Pancreas (tissue), 10 donors: ENCODE measurements at places on chromosomes 11 and 22. TPM values are rescaled to one million over a fixed set of nuclear protein-coding genes. Genes with fewer than 3 reads are reported as not detected.

Gene GP1BB
- not detected for total RNA-seq

GRCh38 chr22:39300186-39300830 is 19.1 kb downstream of the RPL3 start:
- no peaks in the 10 kb centered on the region for H3K27me3 ChIP-seq
- DNase-seq = no peak
- no peaks in the 10 kb centered on the region for H3K36me3 ChIP-seq
- H3K4me3 ChIP-seq = no peak overlapping the region
- H3K27ac ChIP-seq = no peak overlapping the region
- peaks cover 4% of the 10 kb centered on the region for H3K4me1 ChIP-seq

- no peaks in the 10 kb centered on the region for H3K27me3 ChIP-seq
- no peaks in the 10 kb centered on the region for H3K4me1 ChIP-seq
- H3K4me3 ChIP-seq = no peak overlapping the region
- no peak for DNase-seq
- H3K36me3 ChIP-seq = no peaks in the 10 kb centered on the region
Observed at GRCh38 chr11:103587901-103588788, 448.3 kb upstream of the DDI1 start.

- H3K27me3 ChIP-seq = no peaks in the 10 kb centered on the region
- H3K4me3 ChIP-seq = no peak overlapping the region
- H3K4me1 ChIP-seq = peaks cover 48% of the 10 kb centered on the region
- H3K27ac ChIP-seq = peak overlapping the region; percentile 95
- no peaks in the 10 kb centered on the region for H3K36me3 ChIP-seq
Observed at GRCh38 chr11:27462543-27462942, 10.0 kb downstream of the LGR4 start.

GRCh38 chr22:39123751-39124581 is 26.9 kb downstream of the APOBEC3H start:
- H3K27me3 ChIP-seq = no peaks in the 10 kb centered on the region
- H3K27ac ChIP-seq = no peak overlapping the region
- no peak for DNase-seq
- H3K36me3 ChIP-seq = no peaks in the 10 kb centered on the region
- no peak overlapping the region for H3K4me3 ChIP-seq
- no peaks in the 10 kb centered on the region for H3K4me1 ChIP-seq

Gene CD3D
- total RNA-seq = 2.4 TPM

- no peak overlapping the region for H3K27ac ChIP-seq
- no peak for DNase-seq
- H3K27me3 ChIP-seq = no peaks in the 10 kb centered on the region
- no peaks in the 10 kb centered on the region for H3K36me3 ChIP-seq
- H3K4me3 ChIP-seq = no peak overlapping the region
Observed at GRCh38 chr11:8247312-8247711, 16.4 kb downstream of the LMO1 start.

DNA sequence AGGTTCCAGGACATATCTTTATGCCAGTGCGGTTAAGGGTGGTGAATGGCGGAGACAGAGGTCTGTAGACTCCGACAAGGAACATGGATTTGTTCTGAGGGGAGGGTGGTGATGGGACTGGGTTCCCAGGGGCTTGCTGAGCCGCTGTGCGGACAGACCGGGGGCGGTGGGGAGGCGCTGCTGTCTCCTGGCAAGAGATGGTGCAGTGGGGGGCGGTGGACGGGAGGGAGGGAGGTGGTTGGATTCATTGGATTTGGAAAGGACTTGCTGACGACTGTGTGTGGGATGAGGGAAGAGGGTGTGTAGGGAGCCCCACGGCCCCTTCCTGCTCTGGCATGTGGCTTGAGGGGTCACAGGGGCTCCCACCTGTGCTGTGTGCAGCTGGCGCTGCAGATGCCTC is 43.2 kb downstream of the FLRT1 start:
- no peaks in the 10 kb centered on the region for H3K4me1 ChIP-seq
- no peak overlapping the region for H3K4me3 ChIP-seq
- no peak for DNase-seq
- no peak overlapping the region for H3K27ac ChIP-seq
- H3K27me3 ChIP-seq = no peaks in the 10 kb centered on the region

DNA sequence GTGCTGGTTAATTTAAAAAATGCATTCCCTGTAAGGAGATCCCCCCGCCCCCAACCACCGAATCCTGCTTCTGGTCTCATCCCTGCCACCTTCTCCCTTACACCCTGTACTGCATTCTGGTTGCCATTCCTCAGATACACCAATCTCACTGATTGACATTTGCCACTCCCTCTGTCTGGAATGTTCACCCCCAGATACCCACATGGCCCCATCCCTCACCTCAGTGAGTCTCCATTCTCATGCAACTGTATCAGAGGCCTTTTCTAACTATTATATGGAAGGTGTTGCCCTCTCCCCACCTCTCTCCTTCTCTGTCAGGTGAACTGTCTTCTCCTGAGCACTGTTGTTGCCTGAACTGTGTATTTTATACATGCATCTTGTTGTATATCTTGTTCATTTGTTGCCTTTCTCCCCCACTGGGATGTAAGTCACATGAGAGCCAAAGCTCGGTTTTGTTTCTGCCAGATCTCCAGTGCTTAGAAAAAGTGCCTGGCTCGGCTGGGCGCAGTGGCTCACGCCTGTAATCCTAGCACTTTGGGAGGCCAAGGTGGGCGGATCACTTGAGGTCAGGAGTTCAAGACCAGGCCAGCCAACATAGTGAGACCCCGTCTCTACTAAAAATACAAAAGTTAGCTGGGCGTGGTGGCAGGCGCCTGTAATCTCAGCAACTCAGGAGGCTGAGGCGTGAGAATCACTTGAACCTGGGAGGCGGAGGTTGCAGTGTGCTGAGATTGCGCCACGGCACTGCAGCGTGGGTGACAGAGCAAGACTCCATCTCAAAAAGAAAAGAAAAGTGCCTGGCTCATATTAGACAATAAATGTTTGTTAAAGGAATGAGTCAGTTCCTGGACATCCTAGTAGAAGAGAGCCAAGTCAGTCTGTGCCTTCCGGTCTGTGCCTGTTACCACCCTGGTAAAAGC is 61.0 kb downstream of the TNRC6B start:
- H3K27ac ChIP-seq = no peak overlapping the region
- no peaks in the 10 kb centered on the region for H3K27me3 ChIP-seq
- H3K36me3 ChIP-seq = no peaks in the 10 kb centered on the region
- no peak overlapping the region for H3K4me3 ChIP-seq

Gene APOL1
- total RNA-seq = 25.5 TPM

DNA sequence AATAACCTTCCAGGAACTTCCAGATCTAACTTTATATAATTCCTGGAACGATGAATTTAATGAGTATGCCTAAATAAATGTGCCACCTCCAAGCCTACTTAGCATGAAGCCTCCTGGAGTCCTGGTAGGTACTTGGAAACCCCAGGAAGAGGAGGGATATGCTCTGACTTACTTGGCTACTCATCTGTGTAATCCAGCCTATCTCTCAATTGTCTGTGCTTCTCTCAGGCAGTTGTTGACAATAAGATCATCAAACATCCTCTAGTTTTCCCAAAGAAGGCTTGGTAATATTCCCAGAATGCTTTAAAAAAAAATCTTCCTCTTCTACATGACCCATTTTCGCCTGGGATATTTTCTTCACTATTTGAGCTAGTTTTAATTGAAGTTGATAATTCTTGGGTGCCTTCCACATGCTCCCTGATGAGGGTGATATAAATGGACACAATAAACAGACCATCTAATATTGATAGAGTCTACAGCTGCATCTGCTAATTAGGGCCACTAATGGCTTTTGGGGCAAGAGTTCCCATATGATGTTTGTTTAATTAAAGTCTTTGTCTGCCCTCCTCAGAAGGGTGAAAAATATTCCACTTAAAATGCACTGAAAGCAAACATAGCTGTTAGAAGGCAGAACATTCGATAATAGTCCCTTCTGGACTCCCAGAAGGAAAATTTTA is 75.5 kb upstream of the RAB38 start:
- H3K27me3 ChIP-seq = no peaks in the 10 kb centered on the region
- no peaks in the 10 kb centered on the region for H3K4me1 ChIP-seq
- no peak overlapping the region for H3K4me3 ChIP-seq
- H3K27ac ChIP-seq = no peak overlapping the region
- DNase-seq = no peak

GRCh38 chr11:8732748-8733241 is 50.2 kb downstream of the RPL27A start:
- no peaks in the 10 kb centered on the region for H3K27me3 ChIP-seq
- H3K27ac ChIP-seq = peak overlapping the region; percentile 3
- H3K4me3 ChIP-seq = no peak overlapping the region
- peak; percentile 60 for DNase-seq
- H3K4me1 ChIP-seq = peaks cover 21% of the 10 kb centered on the region

DNA sequence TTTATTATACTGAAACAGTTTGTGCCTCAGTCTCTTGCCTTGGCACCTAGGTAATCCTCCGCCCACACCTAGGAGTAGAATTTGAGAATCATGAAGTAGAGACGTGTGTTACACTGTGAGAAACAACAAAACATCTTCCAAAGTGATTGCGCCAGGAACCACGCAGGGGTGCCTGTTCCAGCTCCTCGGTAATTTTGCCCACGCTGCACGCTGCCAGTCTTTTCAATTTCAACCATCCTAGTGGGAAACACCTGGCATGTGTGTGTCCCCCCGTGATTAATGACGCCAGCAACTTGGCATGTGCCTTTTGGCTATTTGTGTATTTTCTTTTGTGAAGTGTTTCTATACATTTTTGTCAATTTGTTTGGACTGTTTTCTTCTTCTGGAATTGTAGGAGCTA is 919.1 kb downstream of the BRD1 start:
- no peaks in the 10 kb centered on the region for H3K4me1 ChIP-seq
- H3K27ac ChIP-seq = no peak overlapping the region
- DNase-seq = no peak

Gene SNX32
- total RNA-seq = not detected

DNA sequence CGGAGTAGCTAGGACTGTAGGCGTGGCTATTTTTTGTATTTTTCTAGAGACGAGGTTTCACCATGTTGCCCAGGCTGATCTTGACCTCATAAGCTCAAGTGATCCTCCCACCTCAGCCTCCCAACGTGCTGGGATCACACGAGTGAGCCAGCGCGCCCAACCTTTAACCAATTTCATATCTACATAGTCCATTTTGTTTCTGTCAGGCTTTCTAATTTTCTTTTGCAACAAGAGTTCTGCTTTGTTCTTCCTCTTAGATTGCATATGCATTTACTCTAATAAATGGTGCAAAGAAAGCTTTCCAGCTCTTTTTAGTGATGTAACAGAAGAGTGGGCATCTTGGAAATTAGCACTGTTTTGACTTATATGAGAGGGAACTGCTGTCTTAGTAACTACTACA is 13.3 kb downstream of the RTN3 start:
- DNase-seq = no peak
- H3K4me3 ChIP-seq = no peak overlapping the region
- H3K4me1 ChIP-seq = peaks cover 4% of the 10 kb centered on the region

GRCh38 chr11:64304316-64305072 is 830 bp upstream of the ESRRA start:
- H3K4me3 ChIP-seq = peak overlapping the region; percentile 69
- H3K4me1 ChIP-seq = peaks cover 25% of the 10 kb centered on the region
- H3K36me3 ChIP-seq = no peaks in the 10 kb centered on the region
- peak; percentile 91 for DNase-seq

DNA sequence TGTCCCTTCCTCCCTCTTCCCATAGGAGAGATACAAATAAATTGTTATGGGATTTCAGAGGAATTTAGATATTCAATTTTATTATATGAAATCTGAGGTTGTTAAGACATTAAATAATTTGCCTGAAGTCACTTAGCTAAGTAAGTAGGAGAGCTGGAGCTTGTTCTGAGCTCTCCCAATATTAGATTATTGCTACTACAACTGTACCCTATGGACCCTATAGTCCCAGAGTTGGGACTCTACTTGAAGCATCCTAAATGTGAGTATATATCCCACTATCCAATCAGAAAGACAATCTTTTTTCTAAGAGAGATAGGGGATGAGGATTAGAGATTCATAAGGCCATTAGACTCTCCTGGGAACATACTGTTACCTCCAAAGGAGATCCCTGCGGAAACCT is 1130.0 kb downstream of the DLG2 start:
- DNase-seq = no peak
- H3K4me3 ChIP-seq = no peak overlapping the region
- no peaks in the 10 kb centered on the region for H3K36me3 ChIP-seq
- no peaks in the 10 kb centered on the region for H3K4me1 ChIP-seq

DNA sequence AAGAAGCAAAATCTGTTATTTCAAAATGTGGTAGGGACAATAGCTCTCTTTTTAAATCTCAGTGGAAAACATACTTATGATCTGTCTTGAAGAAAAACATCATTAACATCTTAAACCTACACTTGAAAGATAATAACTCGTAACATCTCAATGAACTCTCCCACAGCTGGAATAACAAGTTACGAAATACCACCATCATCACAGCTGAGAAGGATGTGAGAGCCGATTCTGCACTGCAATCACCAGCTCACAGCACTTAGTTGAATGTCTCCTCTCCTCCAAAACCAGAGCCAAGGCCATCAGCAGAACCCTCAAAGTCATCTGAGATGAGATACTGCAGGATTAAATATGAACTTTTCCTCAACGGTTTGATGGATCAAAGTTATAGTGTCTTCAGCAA is 124.3 kb downstream of the ARHGAP20 start:
- H3K4me3 ChIP-seq = no peak overlapping the region
- H3K27ac ChIP-seq = no peak overlapping the region
- DNase-seq = no peak
- no peaks in the 10 kb centered on the region for H3K4me1 ChIP-seq
- H3K36me3 ChIP-seq = no peaks in the 10 kb centered on the region
- H3K27me3 ChIP-seq = no peaks in the 10 kb centered on the region

GRCh38 chr22:20546541-20546950 is 39.1 kb downstream of the MED15 start:
- no peak overlapping the region for H3K27ac ChIP-seq
- no peak overlapping the region for H3K4me3 ChIP-seq
- H3K27me3 ChIP-seq = no peaks in the 10 kb centered on the region
- DNase-seq = no peak
- H3K4me1 ChIP-seq = peaks cover 5% of the 10 kb centered on the region

DNA sequence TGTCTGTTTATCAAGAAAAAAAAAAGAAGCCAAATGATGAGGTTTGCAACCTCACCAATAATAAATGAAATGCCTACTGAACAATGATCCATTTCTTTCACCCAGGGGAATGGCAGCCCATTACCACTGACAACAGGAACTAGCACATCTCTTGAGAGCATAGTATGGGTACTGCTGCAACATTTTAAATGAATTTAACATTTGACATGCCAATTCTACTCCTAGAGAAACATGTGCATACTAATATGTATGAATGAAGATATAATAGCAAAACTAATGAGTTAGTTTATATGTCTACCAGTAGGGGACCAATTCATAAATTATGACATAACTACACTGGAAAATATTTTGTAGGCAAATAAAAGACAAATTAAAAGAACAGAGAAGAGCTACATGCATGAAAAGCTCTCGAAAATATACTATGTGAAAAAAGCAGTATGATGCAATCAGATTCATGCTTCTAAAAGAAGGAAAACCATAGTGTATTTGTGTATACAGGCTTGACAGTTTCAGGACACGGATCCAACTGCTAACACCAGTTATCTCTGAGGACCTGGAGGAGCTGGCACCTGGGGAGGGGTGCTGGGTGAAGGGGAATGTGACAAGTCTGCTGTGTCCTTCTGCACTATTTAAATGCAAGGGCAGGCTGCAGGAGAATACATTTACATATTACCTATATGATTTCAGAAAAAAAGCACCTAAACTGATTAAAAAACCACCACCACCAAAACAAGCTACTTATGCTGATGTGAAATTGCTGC is 6.9 kb downstream of the SMCO4 start:
- H3K27ac ChIP-seq = no peak overlapping the region
- no peak overlapping the region for H3K4me3 ChIP-seq
- DNase-seq = no peak
- no peaks in the 10 kb centered on the region for H3K36me3 ChIP-seq
- H3K27me3 ChIP-seq = no peaks in the 10 kb centered on the region
- peaks cover 15% of the 10 kb centered on the region for H3K4me1 ChIP-seq

- no peaks in the 10 kb centered on the region for H3K27me3 ChIP-seq
- no peak for DNase-seq
- H3K4me3 ChIP-seq = no peak overlapping the region
- H3K4me1 ChIP-seq = no peaks in the 10 kb centered on the region
- no peaks in the 10 kb centered on the region for H3K36me3 ChIP-seq
Observed at GRCh38 chr11:113728814-113729213, 22.7 kb upstream of the TMPRSS5 start.
